ENCODE measurements at places on chromosomes 4 and X.

- DNase-seq: no peak
These were observed 27.1 kb upstream of the PDZD4 start for GRCh38 chrX:153857348-153857903.

DNA sequence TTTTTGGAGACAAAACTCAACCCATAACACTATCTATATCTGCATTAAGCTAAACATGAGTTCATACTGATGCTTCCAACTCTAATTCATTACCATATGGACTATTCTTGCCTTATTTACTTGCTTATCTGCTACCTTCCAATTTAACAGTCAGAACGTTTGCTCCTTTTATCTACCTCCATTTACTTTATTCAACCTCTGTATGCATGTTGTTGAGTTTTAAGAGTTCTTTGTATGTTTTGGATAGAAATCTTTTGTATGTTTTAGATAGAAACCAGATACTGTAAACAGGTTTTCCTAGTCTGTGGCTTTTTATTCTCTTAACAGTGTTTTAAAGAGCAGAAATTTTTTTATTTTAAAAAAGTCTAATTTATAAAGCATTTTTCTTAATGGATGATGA is 542.2 kb upstream of the NDST4 start:
- DNase-seq: no peak

DNA sequence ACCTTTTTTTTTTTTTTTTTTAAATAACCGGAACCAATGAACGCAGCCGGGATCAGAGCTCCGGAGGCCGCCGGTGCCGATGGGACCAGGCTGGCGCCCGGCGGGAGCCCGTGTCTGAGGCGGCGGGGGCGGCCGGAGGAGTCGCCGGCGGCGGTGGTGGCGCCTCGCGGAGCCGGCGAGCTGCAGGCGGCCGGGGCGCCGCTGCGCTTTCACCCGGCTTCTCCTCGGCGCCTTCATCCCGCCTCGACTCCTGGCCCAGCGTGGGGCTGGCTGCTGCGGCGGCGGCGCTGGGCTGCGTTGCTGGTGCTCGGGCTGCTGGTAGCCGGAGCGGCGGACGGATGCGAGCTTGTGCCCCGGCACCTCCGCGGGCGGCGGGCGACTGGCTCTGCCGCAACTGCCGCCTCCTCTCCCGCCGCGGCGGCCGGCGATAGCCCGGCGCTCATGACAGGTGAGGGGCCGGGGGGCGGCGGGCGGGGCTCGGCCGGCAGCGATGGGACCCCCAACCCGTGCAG is 337 bp downstream of the STIM2 start:
- DNase-seq: no peak

GRCh38 chr4:189071241-189071640 is 869.4 kb upstream of the FRG1 start:
- DNase-seq: no peak

DNA sequence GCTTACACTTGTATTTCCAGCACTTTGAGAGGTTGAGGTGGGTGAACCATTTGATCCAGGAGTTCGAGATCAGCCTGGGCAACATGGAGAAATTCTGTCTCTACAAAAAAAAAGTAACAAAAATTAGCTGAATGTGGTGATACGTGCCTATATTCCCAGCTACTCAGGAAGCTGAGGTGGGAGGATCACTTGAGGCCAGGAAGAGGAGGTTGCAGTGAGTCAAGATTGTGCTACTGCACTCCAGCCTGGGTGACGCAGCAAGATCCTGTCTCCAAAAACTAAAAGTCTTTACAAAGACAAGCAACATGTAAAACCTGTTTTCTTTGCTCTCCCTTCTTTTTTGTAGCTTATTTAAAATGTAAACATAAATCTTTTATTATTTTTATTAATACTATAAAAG is 1156.1 kb downstream of the FAT4 start:
- no peak for DNase-seq

- DNase-seq: no peak
These were observed 162.2 kb upstream of the FTHL17 start for GRCh38 chrX:31233941-31234496.

- no peak for DNase-seq
These were observed 24.9 kb downstream of the CCDC149 start for GRCh38 chr4:24887881-24888430.

DNA sequence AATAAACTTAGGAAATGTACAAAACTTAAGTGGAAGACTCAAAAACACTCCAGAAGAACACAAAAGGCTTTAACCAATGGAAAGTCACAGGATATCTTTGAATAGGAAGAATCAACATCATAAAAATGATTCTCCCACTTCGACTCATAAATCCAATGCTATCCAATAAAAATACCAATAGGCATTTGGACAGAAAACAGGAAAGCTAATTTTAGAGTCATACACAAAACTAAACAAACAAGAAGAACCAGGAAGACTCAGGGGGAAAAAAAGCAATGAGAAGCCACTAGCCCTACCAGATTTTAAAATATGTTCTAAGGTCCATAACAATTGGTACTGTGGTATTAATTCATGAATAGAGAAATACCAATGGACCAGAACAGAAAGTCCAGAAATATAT is 28.2 kb downstream of the SLC9A7 start:
- no peak for DNase-seq

DNA sequence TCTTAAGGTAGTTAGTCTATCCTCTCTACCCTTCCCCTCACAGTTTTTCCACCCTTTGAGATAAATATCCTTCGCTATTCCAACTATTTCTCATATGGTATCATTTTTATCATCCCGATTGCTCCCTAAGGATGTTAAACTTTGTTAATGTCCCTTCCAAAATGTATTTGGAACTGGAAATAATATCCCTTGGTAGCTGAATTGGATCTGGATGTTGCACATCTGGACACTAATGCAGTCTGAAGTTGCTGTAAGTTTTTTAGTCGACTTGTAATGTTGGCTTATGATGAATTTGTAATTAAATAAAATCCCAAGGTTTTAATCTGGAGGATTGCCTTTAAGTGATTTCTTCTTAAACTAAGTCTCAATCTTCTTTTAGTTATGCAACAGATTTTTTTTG is 22.5 kb downstream of the XIAP start:
- DNase-seq: no peak

DNA sequence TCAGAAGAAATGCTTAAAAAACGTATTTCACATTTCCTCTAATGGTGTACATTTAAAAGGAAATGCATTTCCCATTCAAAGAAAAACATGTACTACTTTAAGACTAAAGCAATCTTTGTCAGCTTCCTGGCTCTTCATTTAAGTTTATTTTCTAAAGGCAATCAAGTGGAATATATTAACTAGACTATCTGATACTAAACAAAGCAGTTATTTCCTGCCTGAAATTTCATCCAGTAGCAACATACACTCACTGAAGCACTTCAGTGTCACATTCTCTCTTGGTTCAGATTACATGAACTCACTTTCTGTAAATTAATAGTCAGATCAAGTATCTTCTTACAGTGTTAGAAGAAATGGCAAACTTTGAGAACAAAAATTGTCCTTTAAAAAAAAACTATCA is 42.5 kb downstream of the LRBA start:
- no peak for DNase-seq

DNA sequence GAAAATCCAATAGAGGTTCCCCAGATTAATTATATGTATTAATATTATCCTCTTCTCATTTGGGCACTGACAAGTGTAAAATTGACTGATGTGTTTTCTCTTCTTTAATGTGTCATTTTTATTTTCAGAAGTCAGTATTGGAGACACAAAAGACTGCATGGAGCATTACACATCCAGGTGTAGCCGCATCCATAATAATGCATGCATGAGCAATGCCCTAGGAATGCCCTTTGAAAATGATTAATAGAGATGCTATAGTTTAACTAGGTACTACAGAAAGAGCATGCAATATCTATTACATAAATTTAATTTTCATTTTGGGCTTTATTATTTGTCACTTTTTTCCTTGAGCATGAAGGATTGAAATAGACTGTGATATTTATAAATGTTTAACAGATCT is 509.9 kb downstream of the SPOCK3 start:
- no peak for DNase-seq

DNA sequence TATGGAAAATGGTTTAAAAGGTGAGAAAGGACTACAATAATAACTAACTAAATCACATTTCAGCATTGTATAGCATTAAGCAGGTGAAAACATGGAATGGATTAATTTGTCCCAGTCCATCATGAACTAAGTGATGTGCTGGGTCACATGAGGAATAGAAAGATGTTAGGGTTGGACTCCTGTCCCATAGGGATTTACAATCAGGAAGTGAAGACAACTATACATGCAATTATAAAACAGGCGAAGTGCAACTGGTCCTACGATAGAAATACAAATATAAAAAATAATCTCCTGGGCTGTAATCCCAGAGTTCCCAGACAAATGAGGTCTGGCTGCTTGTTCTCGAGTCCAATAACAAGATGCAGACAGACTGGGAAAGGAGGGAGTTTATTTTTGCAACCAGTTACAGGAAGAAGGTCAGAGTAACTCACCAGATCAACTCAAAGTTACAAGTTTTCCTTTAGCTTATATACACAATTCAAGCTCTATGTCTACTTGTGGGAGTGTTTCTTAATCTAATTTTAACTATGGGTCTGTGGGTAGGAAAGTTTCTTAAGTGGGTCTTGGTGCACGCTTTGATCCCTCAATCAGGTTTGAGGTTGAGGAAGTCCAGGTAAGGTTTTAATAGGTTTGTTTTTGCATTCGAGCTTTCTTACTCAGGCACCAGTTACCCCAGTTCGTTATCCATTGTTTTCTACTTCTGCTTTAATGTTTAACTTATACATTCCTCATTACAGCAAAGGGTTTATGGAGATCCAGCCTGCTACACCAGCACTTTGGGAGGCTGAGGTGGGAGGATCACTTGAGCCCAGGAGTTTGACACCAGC is 50.1 kb downstream of the IGFBP7 start:
- no peak for DNase-seq

DNA sequence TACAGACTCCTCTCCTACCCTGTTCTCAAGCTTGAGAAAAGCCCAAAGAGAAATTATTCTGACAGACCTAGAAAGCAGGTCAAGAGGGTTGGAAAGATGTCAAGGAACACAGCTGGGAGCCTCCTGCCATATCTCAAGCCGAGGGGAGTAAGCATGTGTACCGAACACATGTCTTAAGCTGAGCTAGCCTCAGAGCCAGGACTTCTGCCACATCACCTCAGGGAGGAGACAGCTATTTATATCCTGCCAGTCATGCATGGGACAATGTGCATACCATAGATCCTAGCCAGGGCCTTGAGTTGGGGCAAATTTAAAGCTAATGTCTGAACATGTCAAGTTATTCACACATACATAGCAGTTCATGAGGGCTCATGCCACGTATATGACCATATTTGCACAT is 11.8 kb downstream of the TMEM31 start:
- DNase-seq: no peak

DNA sequence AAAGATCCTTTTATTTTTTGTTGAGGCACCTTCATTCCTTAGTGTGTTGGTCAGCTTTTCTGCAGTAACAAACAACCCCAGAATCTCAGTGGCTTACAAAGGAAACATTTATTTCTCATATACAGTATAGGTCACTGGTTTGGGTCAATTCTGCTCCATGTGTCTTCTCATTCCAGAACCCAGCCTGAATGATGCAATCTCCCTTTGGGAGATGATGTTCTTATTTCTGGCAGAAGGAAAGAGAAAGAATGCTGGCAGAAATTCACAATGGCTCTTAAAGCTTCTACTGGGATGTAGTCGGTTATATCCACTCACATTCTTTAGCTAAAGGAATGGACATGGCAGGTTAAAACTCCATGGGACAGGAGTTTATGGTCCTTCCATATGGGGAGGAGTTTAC is 42.3 kb downstream of the IDS start:
- peak; percentile 7 for DNase-seq

- no peak for DNase-seq
These were observed 9.0 kb downstream of the DCUN1D4 start for GRCh38 chr4:51851937-51852290.

GRCh38 chrX:103513476-103514108 is 5.7 kb downstream of the RAB40A start:
- peak; percentile 14 for DNase-seq

GRCh38 chrX:40068048-40068447 is 29.7 kb downstream of the BCOR start:
- DNase-seq: no peak

DNA sequence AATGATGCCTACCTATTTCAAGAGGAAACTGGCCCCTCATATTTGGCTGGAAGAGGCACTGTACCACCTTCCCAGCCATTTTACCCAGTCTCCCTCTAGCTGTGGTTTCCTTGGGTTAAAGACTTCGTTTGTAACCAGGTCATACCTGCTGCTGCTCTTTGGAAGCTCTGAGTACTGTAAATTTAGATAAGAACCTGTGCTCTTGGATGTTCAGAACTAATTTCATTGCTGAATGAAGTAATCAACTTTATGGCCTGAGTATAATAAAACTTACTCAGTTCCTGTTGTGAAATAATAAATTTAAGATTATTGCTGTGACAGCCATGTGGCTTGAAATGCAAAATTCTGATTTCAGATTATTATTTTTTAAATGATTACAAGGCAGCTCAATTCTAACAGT is 12.2 kb downstream of the MTTP start:
- DNase-seq: no peak

- no peak for DNase-seq
These were observed 19.5 kb upstream of the MRFAP1 start for GRCh38 chr4:6620891-6621555.
